ENCODE measurements at places on chromosomes 6 and 20.
A peak's percentile ranks its signal among the peaks of the same experiment; 100 is the strongest.

DNA sequence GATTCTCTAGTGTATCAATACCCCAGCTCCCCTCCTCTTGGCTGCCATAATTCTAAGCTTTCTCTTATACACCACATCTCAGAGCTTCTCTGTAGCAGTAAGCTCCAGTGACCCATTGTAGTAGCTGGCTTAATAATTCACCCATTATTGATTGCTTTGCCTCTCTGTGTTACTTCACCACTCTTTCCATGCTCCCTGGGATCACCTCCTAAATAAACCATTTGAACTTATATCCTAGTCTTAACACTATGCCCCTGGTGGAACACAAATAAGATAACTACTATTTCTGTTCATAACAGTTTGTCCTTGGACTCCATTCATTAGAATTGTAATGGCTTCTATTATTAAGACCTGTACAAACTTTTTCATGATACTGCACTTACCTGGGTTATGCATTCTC is 758.9 kb downstream of the KIF16B start:
- no peak for DNase-seq

DNA sequence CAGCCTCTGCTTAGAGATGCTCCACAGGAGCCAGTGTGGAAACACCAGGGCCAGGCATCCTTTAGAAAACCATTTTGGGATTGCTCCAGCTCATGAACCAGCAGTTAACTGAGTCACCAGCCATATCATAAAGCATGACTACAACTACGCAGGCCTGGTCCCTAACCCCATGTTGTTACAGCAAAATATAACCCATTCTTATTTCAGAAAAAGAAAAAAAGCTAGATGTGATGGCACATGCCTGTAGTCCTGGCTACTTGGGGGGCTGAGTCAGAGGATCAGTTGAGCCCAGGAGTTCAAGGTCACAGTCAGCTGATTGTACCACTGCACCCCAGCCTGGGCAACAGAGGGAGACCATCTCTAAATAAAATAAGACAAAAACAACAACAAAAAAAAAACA is 36.8 kb downstream of the C6orf15 start:
- DNase-seq: no peak

GRCh38 chr6:5082487-5083306 is 2.4 kb upstream of the PPP1R3G start:
- peak; percentile 69 for DNase-seq

- DNase-seq: no peak
Observed at GRCh38 chr6:14187406-14187805, 69.8 kb downstream of the CD83 start.

GRCh38 chr6:21348504-21349195 is 244.9 kb upstream of the SOX4 start:
- DNase-seq: no peak

- DNase-seq: no peak
Observed at GRCh38 chr6:15430186-15430585, 184.3 kb downstream of the JARID2 start.

GRCh38 chr6:131419702-131420101 is 153.3 kb upstream of the ARG1 start:
- no peak for DNase-seq

DNA sequence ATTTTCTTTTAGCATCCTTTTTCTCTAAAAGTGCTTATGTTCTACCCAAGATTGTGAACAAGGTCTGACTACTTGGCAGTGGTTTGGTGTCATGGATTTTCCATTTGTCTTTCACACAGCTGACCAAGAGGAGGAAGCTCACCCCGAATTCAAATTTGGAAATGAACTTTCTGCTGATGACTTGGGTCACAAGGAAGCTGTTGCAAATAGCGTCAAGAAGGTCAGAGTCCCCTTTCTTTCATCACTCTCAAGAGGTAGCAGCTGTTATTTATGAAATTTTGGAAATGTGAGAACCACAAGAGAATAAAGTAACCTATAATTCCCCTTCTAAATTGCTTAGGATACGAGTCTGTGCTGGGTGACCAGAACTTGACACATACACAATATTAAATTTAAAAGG is 113.0 kb upstream of the LAMP5 start:
- no peak for DNase-seq

DNA sequence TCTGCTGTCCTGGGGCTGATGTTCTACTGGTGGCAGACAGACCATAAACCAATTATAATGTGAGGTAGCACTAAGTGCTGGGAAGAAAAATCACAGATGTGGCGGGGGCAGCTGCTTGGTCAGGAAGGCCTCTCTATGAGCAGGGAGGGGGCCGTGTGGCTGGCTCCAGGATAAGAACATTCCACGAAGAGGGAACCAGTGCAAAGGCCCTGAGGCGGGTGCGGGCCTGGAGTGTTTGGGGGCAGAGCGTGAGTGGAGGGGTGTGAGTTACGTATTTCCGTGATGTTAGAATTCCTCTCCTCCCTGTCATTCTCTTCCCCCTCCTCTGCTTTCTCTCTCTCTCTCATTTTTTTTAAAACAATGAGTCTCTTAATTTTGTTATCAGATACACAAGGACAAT is 67.2 kb downstream of the CEBPB start:
- no peak for DNase-seq

GRCh38 chr6:160435935-160436334 is 87.8 kb downstream of the SLC22A3 start:
- no peak for DNase-seq
